ENCODE measurements at places on chromosomes 16 and 17.

GRCh38 chr17:14389681-14390080 lies 88.8 kb downstream of the HS3ST3B1 start:
- no peak for DNase-seq
- H3K27ac ChIP-seq = no peak overlapping the region
- peaks cover 5% of the 10 kb centered on the region for H3K27me3 ChIP-seq
- H3K36me3 ChIP-seq = no peaks in the 10 kb centered on the region
- H3K4me3 ChIP-seq = no peak overlapping the region

DNA sequence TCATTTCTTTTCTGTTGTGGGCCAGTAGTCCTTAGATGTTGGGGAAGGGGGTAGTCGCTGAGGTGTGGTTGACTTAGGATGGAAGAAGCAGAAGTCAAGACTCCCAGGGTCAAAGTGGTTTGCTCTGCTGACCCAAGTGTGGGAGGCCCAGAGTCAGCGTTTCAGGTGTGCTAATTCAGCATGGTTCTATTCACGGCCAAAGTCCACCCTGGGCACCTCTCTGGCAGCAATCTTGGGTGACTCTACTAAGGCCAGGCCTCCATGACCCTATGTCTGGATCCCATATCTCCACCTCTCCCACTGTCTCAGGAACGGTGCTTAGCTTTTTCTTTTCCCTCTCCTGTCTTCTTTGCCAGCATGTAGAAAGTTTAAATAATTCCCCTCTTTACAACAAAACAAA lies 32.9 kb downstream of the MAPT start:
- no peaks in the 10 kb centered on the region for H3K36me3 ChIP-seq
- no peak overlapping the region for H3K4me3 ChIP-seq

DNA sequence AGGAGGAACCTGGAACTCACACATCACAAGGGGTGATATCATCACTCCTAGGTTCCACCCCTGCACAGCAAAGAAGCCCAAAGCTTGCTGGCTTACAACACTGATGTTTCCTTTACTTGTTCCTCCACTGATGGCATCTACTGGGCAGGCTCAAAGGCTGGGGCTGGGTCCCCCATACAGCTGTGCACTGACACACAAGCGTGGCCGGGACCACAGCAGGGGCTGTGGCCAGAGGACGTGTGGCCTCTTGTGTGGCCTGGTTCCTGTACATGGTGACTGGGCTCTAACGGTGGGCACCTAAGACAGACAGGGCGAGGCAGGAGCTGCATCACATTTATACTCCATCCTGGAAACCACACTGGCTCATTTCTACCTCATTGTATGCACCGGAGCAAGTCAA lies 264.4 kb upstream of the FOXF1 start:
- no peaks in the 10 kb centered on the region for H3K36me3 ChIP-seq
- H3K27me3 ChIP-seq = peaks cover 73% of the 10 kb centered on the region
- no peak for DNase-seq
- no peak overlapping the region for H3K4me3 ChIP-seq
- peaks cover 6% of the 10 kb centered on the region for H3K4me1 ChIP-seq

DNA sequence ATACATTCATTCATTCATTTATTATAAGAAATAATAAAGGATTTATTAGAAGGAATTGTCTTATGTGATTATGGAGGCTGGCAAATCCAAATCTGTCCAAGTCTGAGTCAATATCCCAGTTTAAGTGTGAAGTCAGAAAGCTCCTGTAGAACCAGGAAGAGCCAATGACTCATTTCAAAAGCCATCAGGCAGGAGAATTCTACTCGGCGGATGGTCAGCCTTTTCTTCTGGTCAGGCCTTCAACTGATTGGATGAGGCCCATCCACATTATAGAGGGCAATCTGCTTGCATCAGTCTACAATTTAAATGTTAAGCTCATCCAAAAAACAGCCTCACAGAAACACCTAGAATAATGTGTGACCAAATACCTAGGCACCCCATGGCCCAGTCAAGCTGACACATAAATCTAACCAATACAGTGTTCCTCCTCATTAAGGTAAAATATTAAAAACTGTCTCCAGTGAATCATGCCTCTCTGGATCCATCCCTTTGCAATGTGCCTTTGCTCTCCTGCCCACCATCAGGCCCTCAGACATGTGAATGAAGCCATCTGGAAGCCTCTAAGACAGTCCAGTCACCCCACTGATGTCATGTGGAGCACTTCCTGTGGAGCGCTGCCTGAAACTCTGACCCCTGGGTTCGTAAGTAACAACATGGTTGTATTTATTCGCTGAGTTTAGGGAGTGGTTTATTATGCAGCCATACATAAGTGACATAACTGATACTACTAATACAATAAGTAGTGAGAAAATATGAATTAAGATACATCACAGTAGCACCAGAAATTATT lies 69.2 kb upstream of the WSB1 start:
- DNase-seq = no peak
- no peak overlapping the region for H3K27ac ChIP-seq
- H3K36me3 ChIP-seq = no peaks in the 10 kb centered on the region
- H3K27me3 ChIP-seq = no peaks in the 10 kb centered on the region
- H3K4me1 ChIP-seq = no peaks in the 10 kb centered on the region

DNA sequence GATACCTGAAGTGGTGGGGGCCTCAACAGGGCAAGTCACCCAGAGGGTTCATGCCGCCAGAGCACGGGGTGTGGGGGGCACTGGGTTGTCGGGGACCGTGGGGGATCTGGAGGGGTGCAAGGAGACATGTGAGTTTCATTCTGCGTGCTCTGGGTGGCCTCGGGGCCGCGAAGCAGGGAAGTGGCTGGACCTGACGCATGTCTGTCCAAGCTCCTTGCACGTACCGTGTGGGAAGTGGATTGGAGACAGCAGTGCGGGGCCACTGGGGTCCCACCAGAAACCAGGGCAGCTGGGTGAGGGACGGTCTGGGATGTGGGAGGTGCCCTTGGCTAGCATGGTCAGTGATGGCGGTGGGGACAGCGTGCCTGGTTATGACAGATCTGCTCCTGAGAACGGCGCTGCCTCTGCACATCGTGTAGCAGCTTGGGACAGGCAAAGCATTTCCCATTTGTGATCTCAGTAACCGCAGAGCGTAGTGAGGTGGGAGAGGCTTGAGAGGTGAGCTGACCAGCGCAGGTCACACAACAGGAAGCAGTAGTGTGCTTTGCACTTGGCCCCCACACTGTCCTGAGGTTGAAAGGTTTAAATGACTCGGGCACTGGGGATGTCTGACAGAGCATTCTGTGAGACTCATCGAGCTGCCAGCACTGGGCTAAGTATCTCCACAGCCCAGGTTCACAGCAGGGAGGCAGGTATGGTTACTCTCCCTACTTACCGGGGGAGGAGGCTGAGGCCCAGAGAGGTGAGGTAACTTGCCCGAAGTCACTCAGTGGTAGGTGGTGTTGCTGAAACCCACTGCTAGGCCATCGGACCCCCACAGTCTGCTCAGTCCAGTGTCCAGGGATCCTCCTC lies 114.4 kb downstream of the SOCS1 start:
- no peaks in the 10 kb centered on the region for H3K27me3 ChIP-seq
- no peaks in the 10 kb centered on the region for H3K36me3 ChIP-seq
- peaks cover 26% of the 10 kb centered on the region for H3K4me1 ChIP-seq
- H3K4me3 ChIP-seq = no peak overlapping the region

- H3K27me3 ChIP-seq = peaks cover 7% of the 10 kb centered on the region
- no peak overlapping the region for H3K27ac ChIP-seq
- no peak overlapping the region for H3K4me3 ChIP-seq
- H3K4me1 ChIP-seq = no peaks in the 10 kb centered on the region
- H3K36me3 ChIP-seq = no peaks in the 10 kb centered on the region
Measured at GRCh38 chr16:88968589-88969280, 8.3 kb downstream of the CBFA2T3 start.
